ENCODE measurements at places on chromosomes 2 and 18. TPM values are rescaled to one million over a fixed set of nuclear protein-coding genes. Genes with fewer than 3 reads are reported as not detected.

NT5C1B gene
- not detected for total RNA-seq

ERBB4 gene
- not detected for total RNA-seq

SERPINB7 gene
- not detected for total RNA-seq

FMNL2 gene
- total RNA-seq: 1.7 TPM

ABCB11 gene
- total RNA-seq: not detected

AOX1 gene
- total RNA-seq: not detected

DHRS9 gene
- not detected for total RNA-seq

CKAP2L gene
- total RNA-seq: 37.4 TPM

METTL21A gene
- 20.5 TPM for total RNA-seq

HK2 gene
- total RNA-seq: 12.1 TPM

- H3K4me3 ChIP-seq: no peak overlapping the region
- H3K27ac ChIP-seq: no peak overlapping the region
- no peaks in the 10 kb centered on the region for H3K36me3 ChIP-seq
- H3K4me1 ChIP-seq: no peaks in the 10 kb centered on the region
- H3K27me3 ChIP-seq: no peaks in the 10 kb centered on the region
Observed at GRCh38 chr2:128520791-128521190, 202.1 kb upstream of the HS6ST1 start.

- DNase-seq: no peak
- H3K4me3 ChIP-seq: no peak overlapping the region
- no peak overlapping the region for H3K27ac ChIP-seq
- peaks cover 37% of the 10 kb centered on the region for H3K4me1 ChIP-seq
Observed at GRCh38 chr18:24033641-24034412, 19.3 kb downstream of the TTC39C start.

- H3K27ac ChIP-seq: no peak overlapping the region
- H3K36me3 ChIP-seq: no peaks in the 10 kb centered on the region
- no peaks in the 10 kb centered on the region for H3K4me1 ChIP-seq
- no peak for DNase-seq
- H3K27me3 ChIP-seq: no peaks in the 10 kb centered on the region
- no peak overlapping the region for H3K4me3 ChIP-seq
Observed at GRCh38 chr18:7848054-7848412, 280.9 kb downstream of the PTPRM start.

GRCh38 chr2:55327470-55328230 is 58.6 kb upstream of the MTIF2 start:
- no peak for DNase-seq
- no peaks in the 10 kb centered on the region for H3K4me1 ChIP-seq
- no peak overlapping the region for H3K4me3 ChIP-seq
- no peak overlapping the region for H3K27ac ChIP-seq

DNA sequence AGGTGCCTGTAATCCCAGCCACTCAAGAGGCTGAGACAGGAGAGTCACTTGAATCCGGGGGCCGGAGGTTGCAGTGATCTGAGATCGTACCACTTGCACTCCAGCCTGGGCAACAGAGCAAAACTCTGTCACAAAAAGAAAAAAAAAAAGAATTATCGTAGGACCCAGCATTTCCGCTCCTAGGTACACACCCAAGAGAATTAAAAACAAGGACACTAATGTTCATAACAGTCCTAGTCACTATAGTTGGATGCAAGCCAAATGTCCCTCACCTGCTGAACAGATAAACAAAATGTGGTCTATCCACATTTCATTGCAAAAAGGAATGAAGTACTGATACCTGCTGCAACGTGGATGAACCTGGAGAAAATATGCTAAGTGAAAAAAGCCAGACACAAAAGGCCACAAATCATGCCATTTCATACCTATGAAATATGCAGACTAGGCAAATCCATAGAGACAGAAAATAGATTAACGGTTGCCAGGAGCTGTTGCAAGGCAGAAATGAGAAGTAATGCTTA is 21.2 kb downstream of the ADRA2B start:
- H3K4me1 ChIP-seq: no peaks in the 10 kb centered on the region
- no peaks in the 10 kb centered on the region for H3K27me3 ChIP-seq
- H3K27ac ChIP-seq: no peak overlapping the region
- DNase-seq: no peak
- no peak overlapping the region for H3K4me3 ChIP-seq

- H3K4me1 ChIP-seq: no peaks in the 10 kb centered on the region
- no peak overlapping the region for H3K27ac ChIP-seq
- H3K4me3 ChIP-seq: no peak overlapping the region
- no peaks in the 10 kb centered on the region for H3K27me3 ChIP-seq
- no peaks in the 10 kb centered on the region for H3K36me3 ChIP-seq
Observed at GRCh38 chr2:211157856-211158463, 601.6 kb downstream of the CPS1 start.

DNA sequence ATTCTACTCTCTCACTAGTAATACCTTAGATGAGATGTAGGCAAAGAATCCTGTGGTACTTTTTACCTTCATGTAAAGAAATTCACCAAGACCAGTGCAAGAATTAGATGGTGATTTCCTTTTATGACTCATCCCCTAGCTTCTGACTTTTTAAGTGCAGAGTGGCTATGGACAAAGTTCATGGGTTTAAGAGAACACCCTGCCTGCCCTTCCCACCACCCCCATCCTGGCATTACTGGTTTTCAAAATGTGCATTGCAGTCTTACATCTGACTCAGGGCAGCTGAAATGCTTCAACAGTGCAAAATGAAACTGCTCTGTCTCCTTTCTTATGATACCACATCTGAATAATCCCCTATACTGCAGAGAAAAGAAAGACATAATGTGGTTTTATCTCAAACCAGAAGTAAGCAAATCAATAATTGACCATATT is 22.6 kb downstream of the MAIP1 start:
- no peaks in the 10 kb centered on the region for H3K27me3 ChIP-seq
- no peaks in the 10 kb centered on the region for H3K4me1 ChIP-seq
- no peak for DNase-seq
- no peak overlapping the region for H3K4me3 ChIP-seq
- no peak overlapping the region for H3K27ac ChIP-seq

GRCh38 chr2:136247204-136247950 is 129.4 kb upstream of the CXCR4 start:
- H3K36me3 ChIP-seq: no peaks in the 10 kb centered on the region
- H3K27ac ChIP-seq: no peak overlapping the region
- H3K27me3 ChIP-seq: no peaks in the 10 kb centered on the region
- peaks cover 3% of the 10 kb centered on the region for H3K4me1 ChIP-seq
- DNase-seq: peak; percentile 41

- H3K27me3 ChIP-seq: no peaks in the 10 kb centered on the region
- no peak overlapping the region for H3K4me3 ChIP-seq
- no peak overlapping the region for H3K27ac ChIP-seq
- no peak for DNase-seq
Observed at GRCh38 chr2:2563309-2563860, 232.3 kb upstream of the MYT1L start.

- no peaks in the 10 kb centered on the region for H3K36me3 ChIP-seq
- no peaks in the 10 kb centered on the region for H3K4me1 ChIP-seq
- no peaks in the 10 kb centered on the region for H3K27me3 ChIP-seq
Observed at GRCh38 chr2:30894498-30895119, 87.4 kb upstream of the CAPN13 start.

- H3K36me3 ChIP-seq: peaks cover 16% of the 10 kb centered on the region
- no peak overlapping the region for H3K27ac ChIP-seq
- no peak overlapping the region for H3K4me3 ChIP-seq
- DNase-seq: no peak
- no peaks in the 10 kb centered on the region for H3K27me3 ChIP-seq
Observed at GRCh38 chr2:134454426-134454825, 200.6 kb downstream of the MGAT5 start.

GRCh38 chr2:235723811-235724465 is 230.1 kb downstream of the AGAP1 start:
- H3K27ac ChIP-seq: no peak overlapping the region
- no peak for DNase-seq
- H3K27me3 ChIP-seq: no peaks in the 10 kb centered on the region
- H3K36me3 ChIP-seq: no peaks in the 10 kb centered on the region
- H3K4me1 ChIP-seq: no peaks in the 10 kb centered on the region
- no peak overlapping the region for H3K4me3 ChIP-seq

DNA sequence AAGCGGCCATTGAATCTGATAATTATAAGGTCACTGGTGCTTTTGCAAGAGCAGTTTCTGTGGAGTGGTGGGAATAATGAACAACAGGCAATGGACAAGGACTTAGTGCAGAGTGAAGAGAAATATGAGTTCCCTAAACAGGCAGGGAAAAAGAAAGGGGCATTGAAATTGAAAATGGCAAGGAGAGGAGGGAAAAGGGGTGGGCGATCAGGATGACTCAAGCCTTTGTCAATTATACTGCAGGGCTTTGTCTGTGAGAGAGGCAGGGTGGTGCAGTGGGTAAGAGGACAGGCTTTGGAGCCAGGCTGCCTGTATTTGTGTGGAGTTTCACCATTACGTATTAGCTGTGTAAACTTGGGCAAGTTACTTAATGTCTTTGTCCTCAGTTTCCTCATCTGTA is 29.5 kb upstream of the PAIP2B start:
- no peaks in the 10 kb centered on the region for H3K36me3 ChIP-seq
- no peaks in the 10 kb centered on the region for H3K4me1 ChIP-seq
- DNase-seq: no peak
- H3K4me3 ChIP-seq: no peak overlapping the region
- no peak overlapping the region for H3K27ac ChIP-seq
- H3K27me3 ChIP-seq: no peaks in the 10 kb centered on the region

GRCh38 chr2:223560749-223561435 is 41.3 kb downstream of the SCG2 start:
- DNase-seq: no peak
- no peaks in the 10 kb centered on the region for H3K27me3 ChIP-seq
- H3K4me3 ChIP-seq: no peak overlapping the region
- H3K4me1 ChIP-seq: no peaks in the 10 kb centered on the region
- H3K27ac ChIP-seq: no peak overlapping the region

DNA sequence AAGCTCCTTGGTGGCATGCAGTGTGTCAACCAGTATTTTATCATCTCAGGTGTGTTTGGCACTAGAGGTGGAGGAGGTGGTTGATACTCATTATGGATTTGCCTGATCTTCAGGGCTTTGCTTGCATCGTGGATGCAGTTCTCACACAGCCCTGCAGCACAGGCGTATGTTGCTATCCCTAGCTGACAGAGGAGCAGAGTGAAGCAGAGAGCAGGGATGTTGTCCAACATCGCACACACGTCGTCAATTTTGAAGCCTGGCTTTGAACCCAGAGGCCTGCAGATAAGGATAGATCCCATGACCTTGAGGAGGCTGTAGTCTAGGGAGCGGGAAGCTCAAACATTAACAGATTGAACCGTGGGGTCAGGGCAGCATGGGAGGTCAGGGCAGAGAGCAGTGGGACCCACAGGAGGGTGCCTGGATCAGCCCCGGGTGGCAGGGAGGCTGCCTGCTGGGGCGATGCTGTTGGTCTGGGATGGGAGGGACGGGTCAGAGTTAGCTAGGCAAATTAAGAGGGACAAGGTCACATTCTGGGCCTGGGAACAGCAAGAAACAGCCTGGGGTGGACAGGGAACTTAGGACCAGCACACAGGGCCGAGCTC is 4.2 kb downstream of the RNF144A start:
- H3K27ac ChIP-seq: no peak overlapping the region
- H3K36me3 ChIP-seq: no peaks in the 10 kb centered on the region
- DNase-seq: no peak
- H3K27me3 ChIP-seq: no peaks in the 10 kb centered on the region
- H3K4me3 ChIP-seq: no peak overlapping the region

- no peaks in the 10 kb centered on the region for H3K4me1 ChIP-seq
- H3K4me3 ChIP-seq: no peak overlapping the region
- no peak overlapping the region for H3K27ac ChIP-seq
- H3K27me3 ChIP-seq: no peaks in the 10 kb centered on the region
- no peak for DNase-seq
Observed at GRCh38 chr18:59657012-59657411, 40.2 kb downstream of the CCBE1 start.

GRCh38 chr2:119338826-119339561 is 27.6 kb downstream of the C2orf76 start:
- no peak for DNase-seq
- peaks cover 10% of the 10 kb centered on the region for H3K4me1 ChIP-seq
- no peaks in the 10 kb centered on the region for H3K36me3 ChIP-seq
- no peak overlapping the region for H3K27ac ChIP-seq
- H3K27me3 ChIP-seq: no peaks in the 10 kb centered on the region

- H3K27me3 ChIP-seq: no peaks in the 10 kb centered on the region
- no peak for DNase-seq
- no peak overlapping the region for H3K4me3 ChIP-seq
- H3K36me3 ChIP-seq: no peaks in the 10 kb centered on the region
- H3K27ac ChIP-seq: no peak overlapping the region
- H3K4me1 ChIP-seq: peaks cover 6% of the 10 kb centered on the region
Observed at GRCh38 chr18:44841752-44842587, 161.3 kb downstream of the SETBP1 start.

- DNase-seq: no peak
- H3K36me3 ChIP-seq: no peaks in the 10 kb centered on the region
- no peak overlapping the region for H3K27ac ChIP-seq
- no peak overlapping the region for H3K4me3 ChIP-seq
- H3K4me1 ChIP-seq: no peaks in the 10 kb centered on the region
Observed at GRCh38 chr2:29477186-29477585, 362.0 kb downstream of the CLIP4 start.

GRCh38 chr2:34353509-34354113 is 754.5 kb upstream of the FAM98A start:
- no peak overlapping the region for H3K27ac ChIP-seq
- no peaks in the 10 kb centered on the region for H3K36me3 ChIP-seq
- DNase-seq: no peak
- H3K27me3 ChIP-seq: no peaks in the 10 kb centered on the region

Measured in naive thymus-derived CD4-positive, alpha-beta T cell (primary cell).